ENCODE measurements at places on chromosomes 3 and 15.

GRCh38 chr3:133393204-133393603 is 6.7 kb upstream of the BFSP2 start:
- no peaks in the 10 kb centered on the region for H3K36me3 ChIP-seq
- H3K4me3 ChIP-seq, result no peak overlapping the region
- peaks cover 5% of the 10 kb centered on the region for H3K4me1 ChIP-seq
- H3K27ac ChIP-seq, result no peak overlapping the region
- DNase-seq, result no peak

- no peak overlapping the region for H3K27ac ChIP-seq
- no peaks in the 10 kb centered on the region for H3K36me3 ChIP-seq
- peaks cover 8% of the 10 kb centered on the region for H3K27me3 ChIP-seq
- no peak overlapping the region for H3K4me3 ChIP-seq
Measured at GRCh38 chr3:10667269-10667668, 148.8 kb upstream of the SLC6A11 start.

DNA sequence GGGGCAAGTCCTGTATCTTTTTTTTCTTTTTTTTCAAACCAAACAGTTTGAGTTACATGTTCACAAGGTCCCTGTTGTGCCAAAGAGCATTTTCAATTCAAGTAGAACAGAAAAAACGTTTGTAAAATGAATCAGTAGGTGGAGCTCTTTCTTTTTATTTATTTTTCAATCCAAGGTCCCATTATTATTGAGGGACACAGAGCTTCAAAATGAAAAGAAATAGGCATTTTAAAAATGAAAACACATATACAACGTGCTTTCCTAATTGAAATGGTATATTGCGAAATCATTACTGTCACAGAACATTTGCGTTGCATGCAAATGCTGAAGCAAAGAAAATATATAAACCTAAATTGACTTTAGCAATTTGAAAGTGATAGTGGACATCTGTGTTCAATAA is 711.0 kb downstream of the MECOM start:
- H3K4me1 ChIP-seq, result no peaks in the 10 kb centered on the region
- no peak for DNase-seq
- H3K27me3 ChIP-seq, result no peaks in the 10 kb centered on the region
- H3K4me3 ChIP-seq, result no peak overlapping the region
- H3K27ac ChIP-seq, result no peak overlapping the region
- H3K36me3 ChIP-seq, result no peaks in the 10 kb centered on the region

DNA sequence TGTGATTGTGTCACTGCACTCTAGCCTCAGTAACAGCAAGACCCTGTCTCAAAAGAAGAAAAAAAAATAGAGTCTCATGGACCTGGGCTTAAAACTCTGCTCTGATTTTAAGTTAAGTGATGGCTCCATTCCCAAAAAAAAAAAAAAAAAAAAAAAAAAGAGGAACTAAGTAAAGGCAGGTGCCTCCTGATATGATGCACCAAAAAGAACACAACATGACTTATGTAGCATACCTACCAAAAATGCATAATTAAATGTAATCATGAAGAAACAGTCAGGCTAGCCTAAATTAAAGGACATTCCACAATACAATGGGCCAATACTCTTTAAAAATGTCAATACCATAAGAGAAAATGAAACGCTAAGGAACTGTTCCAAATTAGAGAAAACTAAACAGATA is 5.4 kb upstream of the IREB2 start:
- no peak overlapping the region for H3K27ac ChIP-seq
- H3K4me3 ChIP-seq, result no peak overlapping the region
- no peaks in the 10 kb centered on the region for H3K36me3 ChIP-seq
- no peaks in the 10 kb centered on the region for H3K27me3 ChIP-seq

GRCh38 chr3:85288257-85288656 is 329.5 kb downstream of the CADM2 start:
- no peak overlapping the region for H3K27ac ChIP-seq
- H3K27me3 ChIP-seq, result no peaks in the 10 kb centered on the region
- DNase-seq, result no peak
